Omental fat pad (tissue), 4 donors: ENCODE measurements at places on chromosomes 7 and 10. TPM values are rescaled to one million over a fixed set of nuclear protein-coding genes. Genes with fewer than 3 reads are reported as not detected.

DNA sequence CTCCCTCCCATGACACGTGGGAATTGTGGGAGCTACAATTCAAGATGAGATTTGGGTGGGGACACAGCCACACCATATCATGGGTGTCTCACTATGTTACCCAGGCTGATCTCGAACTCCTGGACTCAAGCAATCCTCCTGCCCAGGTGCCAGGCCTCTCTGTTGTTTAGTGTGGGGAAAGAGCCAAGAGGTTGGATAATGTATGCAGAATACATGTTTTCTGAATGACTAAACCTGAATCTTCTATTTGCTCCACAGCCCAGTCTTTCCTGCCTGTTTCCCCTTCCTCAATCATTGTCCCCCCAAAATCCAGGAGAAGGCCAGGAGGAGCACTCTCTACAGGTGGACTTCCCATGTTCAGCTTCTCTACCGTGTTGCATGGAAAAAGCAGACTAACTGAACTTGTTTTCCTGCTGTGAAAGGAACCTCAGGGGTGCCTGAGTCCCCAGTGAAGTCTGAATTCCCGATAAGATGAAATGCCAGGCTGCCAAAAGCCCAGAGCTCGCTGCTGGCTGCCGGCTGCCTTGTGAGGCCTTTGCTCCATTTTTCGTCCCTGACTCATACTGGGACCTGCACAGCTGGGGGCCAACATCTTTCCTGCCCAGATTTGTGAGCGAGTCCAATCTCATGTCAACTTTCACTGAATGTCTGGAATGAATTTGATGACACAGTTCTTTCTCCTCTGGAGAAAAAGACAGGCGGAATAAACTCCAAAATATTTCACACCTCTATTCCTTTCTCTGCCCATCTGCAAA lies 588.0 kb downstream of the CALN1 start:
- no peak for DNase-seq

The AASS gene
- 92.7 TPM for total RNA-seq

- DNase-seq = no peak
Measured at GRCh38 chr7:133796782-133797745, 330.1 kb upstream of the LRGUK start.

The AQP1 gene
- total RNA-seq = 291 TPM

- no peak for DNase-seq
Measured at GRCh38 chr7:90262438-90262837, 17.5 kb downstream of the CFAP69 start.

DNA sequence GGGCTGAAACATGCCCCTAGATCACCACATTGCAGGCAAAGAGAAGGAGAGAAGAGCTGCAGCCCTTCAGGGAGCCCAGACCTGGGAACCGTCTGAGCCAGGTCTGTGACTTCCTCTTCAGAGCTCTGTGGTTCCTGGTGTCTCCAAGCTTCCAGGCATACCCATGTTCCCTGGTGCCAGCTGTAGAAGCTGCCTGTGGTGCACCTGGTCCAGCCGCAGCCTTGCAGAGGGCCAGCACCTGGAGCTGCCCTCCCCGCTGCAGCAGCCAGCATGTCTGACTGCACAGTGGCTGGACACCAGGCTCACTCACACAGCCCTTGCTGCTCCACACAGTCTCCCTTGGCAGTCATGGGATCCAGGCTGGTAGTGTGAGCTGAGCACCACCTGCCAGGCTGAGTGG lies 33.6 kb downstream of the C7orf25 start:
- DNase-seq = no peak

DNA sequence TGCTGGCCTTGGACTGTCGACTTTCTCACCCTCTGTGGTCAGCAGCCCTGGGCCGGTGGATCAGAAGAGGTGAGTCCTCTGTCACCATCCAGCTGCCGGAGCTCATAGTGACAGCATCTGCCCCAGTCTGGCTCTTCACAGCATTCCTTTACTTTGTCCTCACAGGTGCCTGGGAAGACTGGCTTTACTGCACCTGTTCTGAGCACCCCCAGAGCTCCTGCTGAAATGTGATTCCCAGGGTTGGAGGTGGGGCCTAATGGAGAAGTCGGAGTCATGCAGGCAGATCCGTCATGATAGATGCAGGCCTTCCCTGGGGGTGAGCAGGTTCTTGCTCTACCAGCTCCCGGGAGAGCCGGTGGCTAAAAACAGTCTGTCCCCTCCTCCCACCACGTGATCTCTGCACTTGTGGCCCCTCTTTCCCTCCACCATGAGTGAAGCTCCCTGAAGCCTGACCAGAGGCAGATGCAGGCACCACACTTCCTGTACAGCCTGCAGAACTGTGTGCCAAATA lies 171.5 kb downstream of the ZMYND11 start:
- DNase-seq = no peak

The DCLRE1A gene
- 3.3 TPM for total RNA-seq

GRCh38 chr10:69051303-69051702 lies 36.6 kb upstream of the SRGN start:
- no peak for DNase-seq

- no peak for DNase-seq
Measured at GRCh38 chr7:82050792-82051191, 280.9 kb upstream of the HGF start.

DNA sequence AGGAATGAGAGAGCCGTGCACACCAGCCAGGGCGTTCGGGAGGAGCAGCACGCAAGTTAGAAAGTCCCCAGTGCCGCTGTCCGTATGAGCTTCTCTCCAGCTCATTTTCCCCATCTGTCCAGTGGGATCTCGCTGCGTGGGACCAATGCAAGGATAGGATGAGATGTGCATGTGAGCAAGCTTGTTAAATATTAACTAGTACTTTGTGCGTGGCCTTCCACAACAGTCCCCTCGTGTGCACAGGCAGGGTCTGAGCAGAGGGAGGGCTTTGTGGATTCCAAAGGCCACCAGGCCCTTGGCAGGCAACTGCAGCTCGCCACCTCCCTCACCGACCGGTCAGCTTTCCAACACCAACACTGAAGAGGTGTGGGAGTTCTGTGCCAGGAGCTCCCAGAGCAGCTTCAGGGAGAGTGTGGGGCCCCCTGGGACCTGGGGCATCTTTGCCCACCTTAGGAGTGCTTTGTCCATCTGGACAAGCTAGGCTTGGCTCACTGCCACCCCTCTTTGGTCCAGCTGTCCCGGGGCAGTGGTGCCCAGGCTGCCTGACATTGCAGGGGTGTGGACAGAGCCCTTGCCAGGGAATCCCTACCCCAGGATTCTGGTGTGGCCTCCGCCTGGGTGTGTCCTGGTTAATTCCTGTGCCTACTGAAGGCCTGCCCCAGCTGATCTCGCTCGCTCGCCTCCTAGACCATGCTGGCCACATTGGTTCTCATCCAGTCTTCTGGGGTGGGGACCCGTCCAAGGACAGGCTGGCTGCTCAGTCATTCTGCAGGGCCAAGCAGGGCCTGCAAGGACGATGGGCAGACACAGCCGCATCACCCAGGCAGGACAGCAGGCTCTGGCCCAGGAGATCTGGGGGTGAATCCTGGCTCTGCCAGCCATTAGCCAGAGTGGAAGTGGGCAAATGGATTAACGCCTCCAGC lies 5.3 kb downstream of the FAM20C start:
- no peak for DNase-seq

DNA sequence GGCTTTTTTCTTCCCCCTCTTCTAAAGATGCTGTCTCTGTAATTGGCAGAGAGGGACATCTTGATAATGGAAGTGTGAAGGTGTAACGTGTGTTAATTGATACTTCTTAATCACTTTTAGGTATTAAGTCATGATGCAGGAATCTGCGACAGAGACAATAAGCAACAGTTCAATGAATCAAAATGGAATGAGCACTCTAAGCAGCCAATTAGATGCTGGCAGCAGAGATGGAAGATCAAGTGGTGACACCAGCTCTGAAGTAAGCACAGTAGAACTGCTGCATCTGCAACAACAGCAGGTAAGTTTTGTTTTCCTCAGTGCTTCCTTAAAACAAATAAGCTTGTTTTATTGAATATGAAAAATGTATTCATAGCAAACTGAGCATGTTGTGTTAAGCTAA lies 11.8 kb downstream of the FOXP2 start:
- no peak for DNase-seq

- no peak for DNase-seq
Measured at GRCh38 chr10:29176845-29177832, 111.7 kb upstream of the LYZL1 start.

The SPDYE2 gene
- not detected for total RNA-seq

The VIPR2 gene
- 71.0 TPM for total RNA-seq

The CDHR1 gene
- total RNA-seq = 0.24 TPM

GRCh38 chr7:77426521-77427051 lies 10.4 kb upstream of the GSAP start:
- DNase-seq = no peak

GRCh38 chr10:67943917-67944316 lies 59.5 kb downstream of the SIRT1 start:
- DNase-seq = no peak

The SFTPA1 gene
- not detected for total RNA-seq

- DNase-seq = no peak
Measured at GRCh38 chr7:46880508-46881196, 701.3 kb downstream of the TNS3 start.

GRCh38 chr10:128318913-128319312 lies 192.7 kb upstream of the MKI67 start:
- DNase-seq = no peak

DNA sequence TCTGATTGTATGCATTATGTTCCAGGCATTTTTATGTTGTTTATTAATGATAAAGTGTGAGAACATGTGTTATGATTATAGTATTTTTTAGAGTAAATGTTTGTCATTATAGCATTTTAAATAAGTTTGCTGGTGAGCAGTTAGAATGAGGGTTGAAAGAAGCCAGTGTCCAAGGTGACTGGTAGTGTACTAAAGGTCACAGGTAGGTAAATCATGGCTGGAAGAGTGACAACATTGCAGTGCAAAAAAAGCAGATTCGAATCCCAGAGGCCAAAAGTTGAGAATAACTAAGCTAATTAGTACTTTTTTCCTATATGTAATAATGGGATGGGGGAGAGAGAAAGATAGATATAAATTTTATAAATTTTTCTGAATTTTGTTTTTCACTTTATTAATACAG lies 44.0 kb downstream of the RSBN1L start:
- no peak for DNase-seq

DNA sequence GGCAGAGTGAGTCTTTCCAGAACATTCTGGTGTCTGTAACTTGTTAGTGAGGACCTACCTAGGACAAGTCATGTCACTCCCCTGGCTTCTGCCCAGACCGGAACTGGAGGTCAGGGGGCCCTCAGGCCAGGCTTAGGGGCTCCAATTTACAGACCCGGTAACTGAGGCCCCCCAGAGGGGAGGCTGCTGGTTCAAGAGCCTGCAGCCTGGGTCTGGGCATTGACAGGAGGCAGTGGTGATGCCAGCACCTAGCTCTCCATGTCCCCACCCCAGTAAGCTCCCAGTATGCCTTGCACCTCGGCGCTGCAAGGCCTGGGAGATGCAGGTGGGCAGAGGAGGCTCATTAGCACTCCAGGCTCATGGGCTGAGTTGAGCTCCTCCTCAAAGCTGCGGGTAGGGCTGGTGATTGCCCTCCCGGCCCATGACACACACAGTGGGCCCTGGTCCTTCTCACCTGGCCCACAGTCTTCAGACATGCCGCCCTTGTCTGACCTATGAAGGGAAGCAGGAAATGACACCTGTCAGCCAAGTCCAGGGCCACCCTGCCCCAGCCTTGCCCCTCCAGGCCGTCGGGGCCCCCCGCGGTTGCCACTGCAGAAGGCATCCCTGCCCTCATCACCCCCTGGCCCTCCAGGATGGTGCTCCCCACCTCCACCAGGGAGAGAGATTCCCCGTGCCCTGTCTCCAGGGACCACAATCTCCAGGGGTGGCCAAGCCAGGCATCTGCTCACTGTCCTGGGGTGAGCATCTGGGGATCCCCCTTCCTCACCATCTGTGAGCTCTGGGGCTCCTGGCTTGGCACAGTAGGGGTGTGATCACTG lies 88.3 kb upstream of the TMEM248 start:
- DNase-seq = no peak

- no peak for DNase-seq
Measured at GRCh38 chr10:64286533-64286932, 765.3 kb downstream of the REEP3 start.

The HACD1 gene
- total RNA-seq = 19.8 TPM

The CLCN1 gene
- total RNA-seq = 0.24 TPM

- DNase-seq = no peak
Measured at GRCh38 chr10:112532189-112532588, 85.2 kb downstream of the VTI1A start.

GRCh38 chr7:81079746-81080145 lies 160.9 kb upstream of the SEMA3C start:
- DNase-seq = no peak

GRCh38 chr7:134820778-134821177 lies 41.3 kb downstream of the CALD1 start:
- DNase-seq = no peak

The VWA2 gene
- 1.4 TPM for total RNA-seq

- no peak for DNase-seq
Measured at GRCh38 chr7:88226886-88227516, 7.2 kb upstream of the SRI start.

DNA sequence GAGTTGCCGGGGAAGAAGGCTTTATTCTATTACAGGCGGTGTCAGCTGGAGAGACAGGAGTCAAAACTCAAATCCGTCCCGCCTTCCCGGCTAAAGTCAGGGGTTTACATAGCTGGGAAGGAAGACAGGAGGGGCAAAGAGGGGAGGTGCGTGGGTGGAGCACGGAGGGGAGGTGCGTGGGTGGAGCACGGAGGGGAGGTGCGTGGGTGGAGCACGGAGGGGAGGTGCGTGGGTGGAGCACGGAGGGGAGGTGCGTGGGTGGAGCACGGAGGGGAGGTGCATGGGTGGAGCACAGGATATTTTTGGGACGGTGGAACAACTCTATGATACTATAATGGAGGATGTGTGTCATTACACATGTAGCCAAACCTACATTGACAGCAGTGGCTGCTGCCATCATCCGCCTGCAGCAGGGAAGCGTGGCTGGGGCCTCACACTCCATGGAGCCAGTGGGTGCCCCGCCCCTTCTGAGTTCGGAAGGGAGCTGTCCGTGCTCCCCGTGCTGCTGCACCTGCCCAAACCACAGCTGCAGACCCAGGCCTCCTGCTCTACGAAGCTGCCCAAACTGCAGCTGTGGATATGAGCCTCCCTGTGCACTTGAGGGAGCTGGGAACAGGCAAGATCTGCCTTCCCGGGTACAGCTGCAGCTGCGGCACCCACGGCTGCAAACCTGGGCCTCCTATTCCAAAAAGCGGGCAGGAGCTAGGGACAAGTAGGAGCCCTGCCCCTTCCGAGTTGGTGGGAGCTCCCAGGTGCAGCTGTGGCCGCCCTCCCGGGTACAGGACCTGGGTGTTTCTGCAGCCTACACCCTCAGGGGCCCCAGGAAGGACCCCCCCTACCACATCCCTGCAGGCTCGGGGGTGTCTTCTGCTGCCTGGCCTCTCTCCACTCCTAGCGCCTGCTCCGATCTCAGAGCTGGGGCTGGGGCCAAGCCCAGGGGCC lies 119.4 kb downstream of the DYNC2I1 start:
- DNase-seq = no peak

GRCh38 chr7:121876656-121877500 lies 3.9 kb downstream of the PTPRZ1 start:
- no peak for DNase-seq

DNA sequence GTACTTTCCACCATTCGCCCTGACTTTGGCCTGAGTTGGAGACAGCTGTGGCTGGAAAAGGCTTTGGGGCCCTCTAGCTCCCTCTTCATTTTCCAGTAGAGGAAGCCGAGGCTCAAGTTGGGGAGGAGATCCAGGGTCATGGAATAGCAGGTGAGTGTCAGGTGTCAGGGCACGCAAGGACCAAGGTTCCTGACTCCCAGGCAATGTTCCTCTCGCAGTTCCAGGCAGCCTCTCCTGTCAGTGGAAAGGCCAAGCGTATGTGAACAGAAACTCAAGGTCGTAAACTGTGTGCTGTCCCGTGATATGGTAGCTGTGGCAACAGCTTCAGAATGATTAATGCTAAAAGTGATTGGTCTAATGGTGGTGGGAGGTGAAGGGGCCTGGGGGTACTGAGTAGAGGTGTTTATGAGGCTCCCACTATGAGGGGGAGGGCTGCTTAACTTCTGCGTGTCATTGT lies 13.2 kb downstream of the ADAMTS14 start:
- DNase-seq = no peak

The ARHGEF5 gene
- 8.5 TPM for total RNA-seq
